ENCODE measurements at places on chromosomes 3 and 15. TPM values are rescaled to one million over a fixed set of nuclear protein-coding genes. Genes with fewer than 3 reads are reported as not detected.
A peak's percentile ranks its signal among the peaks of the same experiment; 100 is the strongest.

DNA sequence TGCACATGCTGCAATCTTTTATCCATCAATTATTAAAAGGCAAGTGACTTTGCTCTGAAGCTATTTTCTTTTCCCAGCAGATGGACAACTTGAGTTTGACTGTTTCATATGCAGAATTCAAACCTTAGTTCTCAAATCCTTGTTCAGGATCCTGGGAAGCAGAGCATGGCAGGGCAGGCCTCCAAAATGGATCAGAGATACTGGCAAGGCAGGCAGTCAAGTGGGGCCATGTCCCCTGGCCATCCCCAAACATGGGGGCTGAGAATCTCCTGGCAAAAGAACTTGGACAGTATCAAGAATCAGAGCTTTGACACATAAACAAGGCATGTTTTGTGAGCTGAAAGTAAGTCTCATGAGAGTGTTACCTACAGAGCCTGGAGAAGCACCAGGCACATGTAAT, 122.9 kb upstream of the CTNNB1 start:
- no peaks in the 10 kb centered on the region for H3K36me3 ChIP-seq
- no peak overlapping the region for H3K27ac ChIP-seq
- no peaks in the 10 kb centered on the region for H3K4me1 ChIP-seq
- no peak for DNase-seq

DNA sequence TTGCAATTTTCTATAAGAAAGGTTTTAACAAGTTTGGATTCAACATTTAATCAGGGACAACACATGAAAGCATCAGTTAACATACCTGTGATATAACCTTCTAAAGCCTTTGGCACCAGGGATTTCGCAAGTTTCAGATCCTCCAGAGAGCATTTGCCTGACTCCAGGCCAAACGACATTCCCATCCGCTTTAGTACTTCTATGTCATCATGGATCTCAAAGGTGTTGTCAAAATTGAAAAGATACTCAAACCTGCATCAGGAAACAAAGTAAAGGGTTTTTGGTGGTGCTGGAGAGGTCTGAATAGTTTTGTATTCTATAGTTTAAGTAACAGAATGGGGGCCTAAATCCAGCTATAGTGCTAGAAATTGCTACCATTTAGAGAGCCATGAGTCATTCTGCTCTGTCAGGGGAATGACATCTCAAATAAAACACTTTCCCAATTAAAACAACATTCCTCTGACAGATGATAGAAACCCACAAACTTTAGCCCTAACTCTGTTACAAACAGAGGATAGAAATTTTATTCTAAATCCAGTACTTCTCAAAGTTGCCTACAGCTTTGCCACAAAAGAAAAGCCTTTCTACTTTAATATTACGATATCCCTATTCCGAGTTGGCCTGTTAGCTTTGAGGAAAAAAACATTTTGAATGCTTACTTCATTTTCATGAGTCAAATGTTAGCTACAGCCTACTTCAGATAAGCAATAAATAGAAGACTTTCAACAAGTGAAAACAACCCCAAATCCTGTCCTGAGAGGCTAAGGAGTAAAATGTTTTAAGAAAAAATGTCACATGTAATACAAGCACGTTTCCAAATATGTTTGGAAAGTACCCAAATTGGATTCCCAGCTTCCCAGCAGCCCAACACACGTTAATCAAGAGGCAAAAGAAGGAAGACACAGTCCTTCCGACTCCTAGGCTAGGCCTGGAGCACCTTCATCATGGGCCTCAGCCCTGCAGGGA, 83.4 kb downstream of the ATP1B3 start:
- no peaks in the 10 kb centered on the region for H3K4me1 ChIP-seq
- no peak overlapping the region for H3K4me3 ChIP-seq
- H3K27me3 ChIP-seq: no peaks in the 10 kb centered on the region
- H3K36me3 ChIP-seq: no peaks in the 10 kb centered on the region
- DNase-seq: no peak
- H3K27ac ChIP-seq: no peak overlapping the region

HACD2 gene
- 53.6 TPM for total RNA-seq

DNA sequence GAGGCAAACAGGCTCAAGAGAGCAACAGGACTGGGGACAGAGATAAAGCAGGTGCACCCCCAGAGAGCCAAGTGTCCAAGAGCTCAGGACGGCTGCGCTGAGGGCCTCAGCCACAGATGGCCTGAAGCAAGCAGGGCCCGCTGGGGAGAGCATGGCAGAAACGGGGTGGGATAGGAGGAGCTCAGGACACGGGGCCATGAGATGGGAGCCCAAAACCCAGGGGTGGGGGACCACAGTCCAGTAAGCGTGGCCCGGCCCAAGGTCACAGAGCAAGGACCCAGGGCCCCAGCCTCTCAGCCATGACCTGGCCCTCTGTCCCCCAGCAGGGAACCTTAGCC, 9.5 kb downstream of the DUSP7 start:
- H3K4me3 ChIP-seq: no peak overlapping the region
- H3K27me3 ChIP-seq: no peaks in the 10 kb centered on the region
- DNase-seq: no peak

DNA sequence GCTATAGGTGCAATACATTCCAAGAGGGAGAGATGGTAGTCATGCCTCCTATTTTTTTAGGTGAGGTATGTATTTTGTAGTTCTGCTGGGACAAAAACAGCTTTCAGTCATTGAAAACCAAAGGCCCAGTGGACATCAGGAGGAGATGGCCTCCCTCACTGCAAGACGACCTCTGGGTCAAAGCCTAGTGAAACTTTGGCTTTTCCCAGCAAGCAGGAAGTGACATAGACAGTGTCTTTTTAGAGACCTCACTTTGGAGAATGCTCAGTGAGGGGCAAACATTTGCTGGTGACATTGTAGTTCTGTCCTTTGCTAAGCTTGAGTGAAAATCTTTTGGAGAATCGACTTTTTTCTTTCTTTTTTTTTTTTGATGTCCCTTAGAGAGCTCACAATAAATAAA, 27.3 kb downstream of the LIPC start:
- H3K36me3 ChIP-seq: no peaks in the 10 kb centered on the region
- peak overlapping the region; percentile 2 for H3K27ac ChIP-seq
- H3K27me3 ChIP-seq: no peaks in the 10 kb centered on the region
- peaks cover 20% of the 10 kb centered on the region for H3K4me1 ChIP-seq
- H3K4me3 ChIP-seq: no peak overlapping the region

- H3K27ac ChIP-seq: no peak overlapping the region
- no peaks in the 10 kb centered on the region for H3K27me3 ChIP-seq
- DNase-seq: no peak
These were observed 106.5 kb downstream of the P3H2 start for GRCh38 chr3:190013943-190014924.

COL6A5 gene
- 1.7 TPM for total RNA-seq

CEMIP gene
- 0.57 TPM for total RNA-seq

DNA sequence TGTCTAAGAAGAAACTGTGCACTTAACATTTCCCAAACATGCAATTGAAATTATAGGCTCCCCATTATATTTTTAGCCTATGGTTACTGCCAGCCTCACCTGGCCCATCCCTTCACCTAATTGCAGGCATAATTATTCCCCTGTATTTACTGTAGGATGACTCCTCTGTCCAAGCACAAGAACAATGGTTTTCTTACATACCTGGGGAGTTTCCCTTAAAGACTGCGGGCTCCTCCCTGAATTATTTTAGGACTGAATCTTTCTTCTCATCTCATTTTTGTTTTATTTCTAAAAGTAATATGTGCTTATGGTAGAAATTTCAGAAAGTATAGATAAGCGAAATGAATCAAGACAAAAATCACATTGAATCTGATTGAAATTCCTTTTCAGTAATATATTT, 11.4 kb downstream of the TM4SF1 start:
- H3K4me1 ChIP-seq: no peaks in the 10 kb centered on the region
- no peaks in the 10 kb centered on the region for H3K27me3 ChIP-seq
- no peak for DNase-seq
- H3K27ac ChIP-seq: no peak overlapping the region

GRCh38 chr15:40498891-40499290, 28.1 kb downstream of the CHST14 start:
- H3K27ac ChIP-seq: no peak overlapping the region
- H3K4me1 ChIP-seq: no peaks in the 10 kb centered on the region
- H3K4me3 ChIP-seq: no peak overlapping the region
- DNase-seq: no peak
- H3K27me3 ChIP-seq: no peaks in the 10 kb centered on the region

DNA sequence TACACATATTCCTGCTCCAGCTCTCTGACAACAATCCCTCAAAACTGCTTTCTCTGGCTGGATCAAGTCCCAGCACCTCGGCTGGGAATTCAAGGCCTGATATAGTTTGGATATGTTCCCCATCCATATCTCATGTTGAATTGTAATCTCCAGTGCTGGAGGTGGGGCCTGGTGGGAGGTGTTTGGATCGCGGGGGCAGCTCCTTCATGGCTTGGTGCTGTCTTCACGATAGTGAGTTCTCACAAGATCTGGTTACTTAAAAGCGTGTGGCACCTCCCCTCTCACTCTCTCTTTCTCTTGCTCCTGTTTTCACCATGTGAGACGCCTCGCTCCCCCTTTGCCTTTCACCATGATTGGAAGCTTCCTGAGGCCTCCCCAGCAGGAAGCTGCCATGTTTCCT, 47.4 kb upstream of the SYN2 start:
- H3K4me1 ChIP-seq: no peaks in the 10 kb centered on the region
- no peak overlapping the region for H3K27ac ChIP-seq
- H3K27me3 ChIP-seq: no peaks in the 10 kb centered on the region
- no peak overlapping the region for H3K4me3 ChIP-seq
- no peak for DNase-seq
- no peaks in the 10 kb centered on the region for H3K36me3 ChIP-seq
